D721Med (cell line): ENCODE measurements at places on chromosomes 3 and 15.

- no peak for DNase-seq
Measured at GRCh38 chr3:191296041-191296541, 33.1 kb upstream of the CCDC50 start.

- no peak for DNase-seq
Measured at GRCh38 chr15:95208988-95209387, 977.6 kb downstream of the MCTP2 start.

- no peak for DNase-seq
Measured at GRCh38 chr3:159854500-159855124, 134.0 kb upstream of the IL12A start.

GRCh38 chr15:65796610-65797078, 4.6 kb upstream of the DENND4A start:
- DNase-seq = no peak

GRCh38 chr3:44227632-44228031, 14.1 kb upstream of the TOPAZ1 start:
- DNase-seq = no peak

DNA sequence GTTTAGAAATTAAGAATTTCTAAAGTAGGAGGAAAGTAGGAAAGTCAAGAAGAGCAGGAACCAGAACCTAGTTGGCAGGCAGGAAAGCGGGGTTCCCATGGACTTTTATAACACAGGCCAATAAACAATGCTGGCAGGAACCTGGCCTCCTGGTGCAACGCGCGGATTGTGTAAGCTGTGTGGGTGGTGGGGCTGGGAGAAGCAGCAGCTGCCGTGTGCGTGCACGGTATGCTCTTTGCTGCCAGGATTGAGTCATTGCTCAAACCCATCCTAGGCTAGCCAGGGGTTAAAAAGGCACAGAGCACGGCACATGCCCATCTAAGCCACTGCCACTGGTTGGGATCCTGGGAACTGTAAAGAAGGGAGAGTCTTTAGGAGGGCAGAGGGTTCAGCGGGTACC, 209.9 kb upstream of the RGMA start:
- no peak for DNase-seq

DNA sequence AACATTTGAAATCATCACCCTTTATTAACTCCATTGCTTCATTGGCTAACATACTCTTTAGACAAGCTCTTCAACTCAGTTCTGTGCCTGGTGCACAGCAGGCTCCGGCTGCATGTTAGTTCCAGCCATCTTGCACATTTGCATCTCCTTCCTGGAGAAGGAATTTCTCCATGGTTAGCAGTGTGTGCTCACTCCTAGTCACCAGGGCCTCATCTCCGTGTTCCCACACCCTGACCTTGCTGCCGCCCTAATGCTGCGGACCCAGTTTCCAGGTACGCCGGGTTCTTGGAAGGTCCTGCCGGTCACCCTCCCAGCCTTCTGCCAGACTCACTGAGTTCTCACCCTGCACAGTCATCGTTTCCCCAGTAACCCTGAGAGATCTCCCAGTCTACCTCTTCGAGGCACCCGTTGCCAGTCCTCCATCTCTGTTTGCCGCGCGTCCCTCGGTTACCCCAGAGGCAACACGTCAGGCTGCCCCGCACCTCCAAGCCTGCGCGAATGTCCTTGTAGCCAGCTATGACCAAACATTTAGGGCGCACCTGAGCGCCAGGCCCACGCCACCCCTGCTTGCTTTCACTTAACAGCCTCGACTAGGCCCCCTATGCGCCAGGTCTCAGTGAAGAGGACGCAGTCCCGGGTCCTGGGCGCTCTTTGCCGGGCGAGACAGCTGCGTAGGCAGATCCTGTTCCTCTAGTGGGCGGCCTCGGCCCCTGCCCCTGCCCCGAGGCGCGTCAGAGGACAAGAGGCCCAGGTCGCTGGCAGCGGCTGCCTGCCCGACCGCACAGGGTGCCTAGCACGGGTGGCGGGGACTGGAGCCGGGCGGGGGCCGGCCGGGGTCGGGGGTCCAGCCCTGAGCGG, 747 bp upstream of the ZNF592 start:
- no peak for DNase-seq

GRCh38 chr3:31486865-31487533, 45.7 kb upstream of the STT3B start:
- no peak for DNase-seq

GRCh38 chr3:193800138-193801043, 207.4 kb downstream of the OPA1 start:
- DNase-seq = no peak

- DNase-seq = no peak
Measured at GRCh38 chr3:41846850-41847249, 115.1 kb downstream of the ULK4 start.

DNA sequence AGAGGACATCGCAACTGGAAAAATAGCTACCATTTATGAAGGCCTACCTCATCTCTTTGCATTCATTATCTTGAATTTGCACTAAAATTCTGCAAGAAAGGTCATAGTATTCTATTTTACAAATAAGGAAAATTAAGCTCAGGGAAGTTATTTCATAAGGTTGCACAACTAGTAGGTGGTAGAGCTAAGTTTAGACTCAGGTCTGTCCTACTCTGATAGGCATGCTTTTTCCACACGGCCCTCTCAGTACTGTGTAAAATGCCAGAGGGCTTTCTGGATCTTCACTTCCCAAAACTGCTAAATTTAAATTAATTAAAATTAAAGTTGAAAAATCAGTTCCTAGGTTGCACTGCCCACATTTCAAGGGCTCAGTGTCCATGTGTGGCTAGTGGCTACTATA, 18.3 kb downstream of the MAP2K1 start:
- no peak for DNase-seq

DNA sequence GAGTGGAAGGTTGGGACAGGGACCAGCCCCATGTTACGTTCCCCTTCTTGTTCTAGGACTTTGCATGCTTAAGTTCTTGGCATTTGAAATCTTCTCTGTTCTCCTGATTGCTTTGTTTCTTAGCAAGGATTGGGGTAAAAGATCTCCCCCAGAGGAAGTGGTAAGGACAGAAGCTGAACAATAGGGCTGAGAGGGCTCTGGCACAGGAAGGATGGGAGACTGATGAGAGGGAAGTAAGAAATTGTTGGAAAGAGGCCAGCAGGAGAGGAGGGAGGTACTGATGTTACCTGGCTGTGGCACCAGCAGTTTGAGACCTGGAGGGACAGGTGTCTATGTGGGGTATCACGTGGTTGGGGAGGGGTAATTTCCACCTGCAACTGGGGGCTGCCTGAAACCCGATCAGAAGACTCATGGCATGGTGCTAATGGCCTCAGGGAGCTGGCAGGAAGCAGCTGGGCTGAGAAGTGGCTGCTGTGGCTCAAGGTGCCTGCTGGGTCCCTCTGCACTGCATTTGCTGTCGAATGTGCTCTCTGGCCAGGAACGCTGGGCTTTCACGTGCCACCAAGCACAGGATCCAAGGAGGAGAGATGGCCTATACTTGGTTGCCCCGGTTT, 108.4 kb downstream of the LSM3 start:
- no peak for DNase-seq

- DNase-seq = no peak
Measured at GRCh38 chr3:7520059-7520458, 659.1 kb downstream of the GRM7 start.

- DNase-seq = no peak
Measured at GRCh38 chr3:71989165-71989564, 204.2 kb upstream of the PROK2 start.

- no peak for DNase-seq
Measured at GRCh38 chr15:62119227-62119864, 45.7 kb downstream of the C2CD4B start.

- no peak for DNase-seq
Measured at GRCh38 chr15:47473106-47473725, 244.1 kb upstream of the SEMA6D start.

- DNase-seq = no peak
Measured at GRCh38 chr3:72750405-72750965, 97.8 kb downstream of the SHQ1 start.

DNA sequence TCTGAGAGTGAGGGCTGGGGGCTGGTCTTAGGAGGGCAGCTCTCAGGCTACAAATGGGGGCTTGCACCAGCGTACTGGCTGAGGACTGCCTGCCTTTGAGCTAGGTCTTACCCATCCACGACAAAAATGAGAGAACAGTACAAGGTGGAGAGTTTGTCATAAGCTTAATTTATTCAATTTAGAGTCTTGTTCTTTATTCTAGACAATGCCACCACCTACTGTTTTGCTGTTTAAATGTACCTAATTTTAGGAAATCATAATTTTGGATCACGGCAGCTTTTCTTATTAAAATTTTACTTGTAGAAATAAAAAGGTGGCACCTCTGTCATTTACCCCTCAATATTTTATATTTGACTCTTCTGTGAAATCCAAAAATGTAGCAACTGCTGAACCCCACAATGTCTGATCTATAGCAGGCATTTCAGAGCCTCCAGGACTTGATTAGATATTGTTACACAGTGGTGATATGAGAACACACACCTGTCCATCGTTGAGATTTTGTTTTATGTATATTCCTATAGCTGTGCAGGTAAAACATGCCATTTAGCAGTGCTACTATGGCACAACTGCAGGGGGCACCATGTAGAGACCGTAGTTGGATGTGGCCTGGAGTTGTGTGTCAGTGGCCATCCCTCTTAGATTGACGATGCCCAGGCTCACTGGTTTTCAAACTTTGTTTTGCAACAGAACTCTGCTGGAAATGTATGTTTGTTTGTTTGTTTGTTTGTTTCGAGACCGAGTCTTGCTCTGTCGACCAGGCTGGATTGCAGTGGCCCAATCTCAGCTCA, 88.6 kb downstream of the SLCO3A1 start:
- no peak for DNase-seq

GRCh38 chr3:5058471-5058951, 63.6 kb upstream of the ARL8B start:
- no peak for DNase-seq

- DNase-seq = no peak
Measured at GRCh38 chr3:70970171-70970570, 613.4 kb downstream of the FOXP1 start.

DNA sequence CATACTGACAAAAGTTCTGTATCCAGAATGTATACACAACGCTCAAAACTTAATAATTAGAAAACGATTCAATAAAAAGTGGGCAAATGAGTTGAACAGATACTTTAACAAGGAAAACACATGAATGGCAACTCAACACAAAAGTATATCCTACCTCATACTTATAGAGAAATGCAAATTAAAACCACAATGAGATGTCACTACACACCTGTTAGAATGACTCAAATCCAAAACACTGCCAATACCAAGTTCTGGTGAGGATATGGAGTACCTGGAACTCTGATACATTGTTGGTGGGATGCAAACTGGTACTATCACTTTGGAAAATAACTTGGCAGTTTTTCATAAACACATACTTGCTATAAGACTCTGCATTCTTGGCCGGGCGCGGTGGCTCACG, 42.1 kb downstream of the PRTG start:
- no peak for DNase-seq

DNA sequence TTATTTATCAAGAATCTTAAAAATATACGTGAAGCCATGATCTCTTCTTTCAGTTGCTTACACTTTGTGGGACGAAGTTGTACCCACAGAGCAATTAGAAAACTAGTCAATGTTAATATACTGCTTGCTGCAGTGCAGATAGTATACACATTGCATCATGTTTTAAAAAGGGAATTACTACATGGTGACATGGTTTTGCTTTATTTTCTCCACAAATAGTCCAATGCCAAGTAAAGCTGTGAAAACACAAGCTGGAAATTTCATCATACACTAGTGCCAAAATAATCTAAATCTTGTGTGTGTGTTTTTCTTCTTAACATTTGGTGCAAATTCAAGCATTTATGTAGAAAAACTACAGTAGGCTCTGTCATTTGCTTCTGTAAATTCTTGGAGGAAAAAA, 233.0 kb downstream of the EPHA3 start:
- DNase-seq = no peak

GRCh38 chr3:76638006-76638405, 401.9 kb upstream of the ROBO2 start:
- DNase-seq = no peak

DNA sequence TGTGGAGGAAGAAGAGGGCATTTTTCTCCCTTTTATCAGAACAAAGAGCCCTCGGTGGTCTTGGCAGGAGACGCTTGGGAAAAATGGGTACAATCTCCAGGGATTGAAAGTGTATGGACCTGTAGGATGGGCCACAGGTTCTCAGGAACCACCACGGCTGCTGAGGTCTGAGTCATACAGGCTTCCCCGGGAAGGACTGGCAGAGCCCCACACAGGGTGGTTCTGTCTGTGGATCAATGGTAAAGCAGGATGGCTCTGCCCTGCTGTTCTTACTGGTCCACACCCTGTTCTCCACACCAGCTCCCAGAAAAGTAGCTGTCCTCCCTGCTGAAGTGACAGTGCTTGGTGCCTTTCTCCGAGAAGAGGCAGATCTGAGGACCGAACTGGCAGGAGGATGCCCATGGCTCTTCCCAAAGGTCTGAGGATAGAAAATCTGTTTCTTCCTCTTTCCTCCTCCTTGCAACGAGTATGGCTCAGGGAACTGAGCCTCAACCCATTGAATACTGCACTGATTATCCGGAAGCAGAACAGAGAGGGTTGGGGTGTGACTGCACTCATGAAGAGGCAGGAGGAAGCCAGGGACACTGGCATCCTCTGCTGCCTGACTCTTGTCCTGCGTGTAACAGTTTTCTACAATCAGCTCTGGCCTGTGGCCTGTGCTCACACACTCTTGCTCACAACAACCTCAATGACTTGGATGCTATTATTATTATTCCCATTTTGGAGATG, 39.0 kb downstream of the KIF9 start:
- no peak for DNase-seq

DNA sequence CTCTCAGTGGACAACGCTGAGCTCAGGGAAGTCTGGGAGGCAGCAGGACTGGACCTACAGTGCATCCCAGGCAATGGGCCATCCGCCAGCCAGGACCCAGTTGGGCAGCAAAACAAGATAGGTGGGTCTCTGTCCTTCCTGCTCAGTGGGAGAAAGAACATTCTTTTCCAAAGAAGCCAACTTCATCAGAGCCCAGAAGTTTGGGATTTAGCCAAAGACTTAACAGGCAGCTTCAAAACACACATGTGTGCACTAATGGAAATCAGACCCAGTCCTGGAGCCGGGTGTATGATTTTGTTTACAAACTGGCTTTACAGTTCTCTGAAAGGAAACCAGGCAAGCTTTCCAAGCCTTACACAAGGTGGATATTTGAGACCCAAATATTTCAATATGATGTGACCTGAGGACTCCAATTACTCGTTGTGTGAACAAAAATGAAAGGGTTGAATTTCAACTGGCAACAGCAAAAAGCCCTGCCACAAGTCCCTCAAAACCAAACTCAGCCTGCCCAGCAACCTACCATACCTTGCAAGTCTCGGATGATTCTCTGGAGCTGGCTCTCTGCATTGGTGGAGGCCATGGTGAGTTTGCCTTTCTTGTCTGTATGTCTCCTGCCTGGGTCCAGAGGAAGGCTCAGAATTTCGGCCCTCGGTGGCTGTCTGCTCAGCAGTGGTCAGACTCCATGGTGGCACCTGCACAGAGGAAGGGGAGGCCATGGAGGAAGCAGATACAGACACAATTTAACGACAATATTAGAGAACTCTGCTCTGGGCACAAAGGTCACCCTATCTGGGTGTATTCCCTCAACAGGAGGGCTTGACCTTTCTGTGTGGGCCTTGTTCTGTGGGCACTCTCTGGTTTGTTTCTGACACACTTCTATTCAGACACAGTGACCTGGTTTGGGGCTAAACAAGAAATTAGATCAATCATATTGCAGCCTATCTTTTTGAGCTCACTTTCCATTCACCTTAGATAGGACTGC, 11.0 kb downstream of the FYCO1 start:
- no peak for DNase-seq

GRCh38 chr3:195524171-195524896, 18.8 kb downstream of the PPP1R2 start:
- no peak for DNase-seq

GRCh38 chr3:151267066-151267465, 11.3 kb downstream of the P2RY14 start:
- DNase-seq = no peak
